ENCODE measurements at places on chromosomes 5 and 9. TPM values are rescaled to one million over a fixed set of nuclear protein-coding genes. Genes with fewer than 3 reads are reported as not detected.

GRCh38 chr9:94770334-94770733, 43.8 kb downstream of the AOPEP start:
- H3K4me3 ChIP-seq: no peak overlapping the region
- H3K36me3 ChIP-seq: no peaks in the 10 kb centered on the region
- no peaks in the 10 kb centered on the region for H3K27me3 ChIP-seq
- no peak overlapping the region for H3K27ac ChIP-seq
- DNase-seq: no peak

DNA sequence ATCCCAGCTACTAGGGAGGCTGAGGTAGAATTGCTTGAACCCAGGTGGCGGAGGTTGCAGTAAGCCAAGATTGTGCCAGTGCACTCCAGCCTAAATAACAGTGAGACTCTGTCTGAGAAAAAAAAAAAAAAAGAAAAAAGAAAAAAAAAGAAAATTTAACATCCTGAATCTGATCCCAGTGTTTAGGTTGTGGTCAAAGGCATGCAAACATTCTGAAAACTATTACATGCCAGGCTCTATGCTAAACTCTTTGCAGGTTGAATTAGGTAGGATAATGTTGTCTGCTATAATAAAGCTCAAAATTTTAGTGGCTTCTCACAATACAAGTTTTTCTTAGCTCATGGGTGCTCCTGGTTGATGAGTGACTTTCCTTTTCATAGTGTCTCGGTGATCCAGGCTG, 367.4 kb downstream of the PSAT1 start:
- no peaks in the 10 kb centered on the region for H3K4me1 ChIP-seq
- no peak for DNase-seq
- no peaks in the 10 kb centered on the region for H3K27me3 ChIP-seq
- no peak overlapping the region for H3K4me3 ChIP-seq

GRCh38 chr5:41772056-41772455, 98.2 kb downstream of the OXCT1 start:
- no peak overlapping the region for H3K4me3 ChIP-seq
- no peak for DNase-seq
- H3K27me3 ChIP-seq: no peaks in the 10 kb centered on the region
- no peaks in the 10 kb centered on the region for H3K4me1 ChIP-seq
- H3K27ac ChIP-seq: no peak overlapping the region

GRCh38 chr9:95780751-95781150, 94.7 kb upstream of the ERCC6L2 start:
- H3K4me1 ChIP-seq: peaks cover 4% of the 10 kb centered on the region
- no peak for DNase-seq
- no peaks in the 10 kb centered on the region for H3K27me3 ChIP-seq
- H3K36me3 ChIP-seq: no peaks in the 10 kb centered on the region
- no peak overlapping the region for H3K27ac ChIP-seq

- no peak overlapping the region for H3K4me3 ChIP-seq
- no peak overlapping the region for H3K27ac ChIP-seq
- no peaks in the 10 kb centered on the region for H3K36me3 ChIP-seq
- no peak for DNase-seq
- no peaks in the 10 kb centered on the region for H3K4me1 ChIP-seq
- H3K27me3 ChIP-seq: peaks cover 9% of the 10 kb centered on the region
Observed at GRCh38 chr9:859251-859650, 17.8 kb downstream of the DMRT1 start.

DNA sequence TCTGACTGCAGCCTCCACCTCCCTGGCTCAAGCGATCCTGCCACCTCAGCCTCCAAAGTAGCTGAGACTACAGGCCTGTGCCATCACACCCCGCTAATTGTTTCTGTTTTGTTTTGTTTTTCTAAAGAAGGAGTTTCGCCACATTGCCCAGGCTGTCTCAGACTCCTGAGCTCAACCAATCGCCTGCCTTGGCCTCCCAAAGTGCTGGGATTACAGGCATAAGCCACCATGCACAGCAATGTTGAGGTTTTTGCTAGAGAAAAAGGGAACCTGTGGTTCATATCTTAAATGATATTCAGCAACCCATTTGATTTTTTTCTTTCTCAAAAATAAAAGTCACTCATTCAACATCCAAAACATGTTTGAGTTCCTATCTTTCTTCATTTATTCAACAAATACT, 20.4 kb upstream of the DELE1 start:
- no peaks in the 10 kb centered on the region for H3K36me3 ChIP-seq
- DNase-seq: no peak

Gene MARCHF6
- 137 TPM for polyA plus RNA-seq

Gene CCL27
- polyA plus RNA-seq: 0.45 TPM

Gene SHISAL2B
- not detected for polyA plus RNA-seq

Gene ARHGAP26
- polyA plus RNA-seq: 7.5 TPM

Gene PCDHGA2
- 2.0 TPM for polyA plus RNA-seq

Gene FST
- 6.3 TPM for polyA plus RNA-seq

Gene STOM
- 146 TPM for polyA plus RNA-seq

Data from heart right ventricle (tissue), 16 donors.